ENCODE measurements at places on chromosomes 7 and 10.

DNA sequence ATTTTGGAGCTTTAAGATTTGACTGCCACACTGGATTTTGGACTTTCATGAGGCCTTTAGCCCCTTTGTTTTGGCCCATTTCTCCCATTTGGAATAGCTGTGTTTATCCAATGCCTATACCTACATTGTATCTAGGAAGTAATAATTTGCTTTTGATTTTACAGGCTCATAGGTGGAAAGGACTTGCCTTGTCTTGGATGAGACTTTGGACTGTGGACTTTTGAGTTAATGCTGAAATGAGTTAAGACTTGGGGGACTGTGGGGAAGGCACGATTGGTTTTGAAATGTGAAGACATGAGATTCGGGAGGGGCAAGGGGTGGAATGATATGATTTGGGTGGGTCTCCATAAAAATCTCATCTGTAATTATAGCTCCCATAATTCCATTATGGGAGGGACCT, 47.6 kb upstream of the PAPSS2 start:
- DNase-seq: no peak

GRCh38 chr10:59073456-59074053, 102.9 kb upstream of the PHYHIPL start:
- no peak for DNase-seq

- no peak for DNase-seq
These were observed 79.1 kb downstream of the XRCC2 start for GRCh38 chr7:152596824-152597223.

GRCh38 chr7:150803161-150803860, 2.7 kb downstream of the TMEM176A start:
- DNase-seq: no peak

GRCh38 chr10:97676770-97677581, 10.1 kb downstream of the AVPI1 start:
- DNase-seq: peak; percentile 60

- no peak for DNase-seq
These were observed 30.9 kb downstream of the AGR3 start for GRCh38 chr7:16850614-16851466.

- DNase-seq: no peak
These were observed 2.2 kb downstream of the RAB18 start for GRCh38 chr10:27506280-27506679.

DNA sequence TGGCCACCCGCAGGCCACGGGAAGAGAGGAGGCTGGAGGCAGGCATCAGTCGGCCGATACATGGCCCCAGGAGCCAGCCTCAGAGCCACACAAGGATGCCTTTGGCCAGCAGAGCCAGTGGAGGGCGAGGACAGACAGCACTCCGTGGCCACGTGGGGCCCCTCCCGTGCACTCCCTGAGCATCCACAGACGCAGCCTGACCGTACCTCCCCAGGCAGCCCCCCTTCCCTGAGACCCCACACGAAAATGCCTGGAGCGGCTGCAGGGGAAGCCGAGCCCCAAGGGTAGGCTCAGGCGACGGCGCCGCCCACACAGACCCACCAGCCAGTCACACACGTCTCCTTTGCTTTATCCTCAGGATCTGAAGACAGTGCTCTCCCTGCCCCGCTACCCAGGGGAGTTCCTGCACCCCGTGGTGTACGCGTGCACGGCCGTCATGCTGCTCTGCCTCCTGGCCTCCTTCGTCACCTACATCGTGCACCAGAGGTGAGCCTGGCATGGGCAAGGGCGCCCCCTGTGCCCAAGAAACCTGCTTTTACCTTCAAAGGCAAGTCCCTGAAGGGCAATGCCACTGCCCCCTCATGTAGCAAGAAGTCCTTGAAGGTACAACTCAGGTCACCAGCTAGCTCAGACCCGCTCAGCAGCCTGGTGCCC, 9.0 kb downstream of the ADGRA1 start:
- peak; percentile 22 for DNase-seq

GRCh38 chr7:86667732-86668131, 24.0 kb downstream of the GRM3 start:
- no peak for DNase-seq

GRCh38 chr7:74206589-74207120, 3.2 kb upstream of the LAT2 start:
- DNase-seq: peak; percentile 81

GRCh38 chr10:35046074-35046473, 44.1 kb downstream of the CUL2 start:
- no peak for DNase-seq

Measured in NCI-H460 (cell line).